Activated naive CD8-positive, alpha-beta T cell treated with anti-CD3 and anti-CD28 coated beads for 36 hours (primary cell): ENCODE measurements at places on chromosomes 1 and 21.

GRCh38 chr1:90558126-90558525 is 159.0 kb downstream of the BARHL2 start:
- no peak for DNase-seq

- DNase-seq, result no peak
These were observed 462.7 kb upstream of the CXADR start for GRCh38 chr21:17050156-17050555.

- DNase-seq, result no peak
These were observed 55.9 kb downstream of the PPP2R5A start for GRCh38 chr1:212341090-212341489.

DNA sequence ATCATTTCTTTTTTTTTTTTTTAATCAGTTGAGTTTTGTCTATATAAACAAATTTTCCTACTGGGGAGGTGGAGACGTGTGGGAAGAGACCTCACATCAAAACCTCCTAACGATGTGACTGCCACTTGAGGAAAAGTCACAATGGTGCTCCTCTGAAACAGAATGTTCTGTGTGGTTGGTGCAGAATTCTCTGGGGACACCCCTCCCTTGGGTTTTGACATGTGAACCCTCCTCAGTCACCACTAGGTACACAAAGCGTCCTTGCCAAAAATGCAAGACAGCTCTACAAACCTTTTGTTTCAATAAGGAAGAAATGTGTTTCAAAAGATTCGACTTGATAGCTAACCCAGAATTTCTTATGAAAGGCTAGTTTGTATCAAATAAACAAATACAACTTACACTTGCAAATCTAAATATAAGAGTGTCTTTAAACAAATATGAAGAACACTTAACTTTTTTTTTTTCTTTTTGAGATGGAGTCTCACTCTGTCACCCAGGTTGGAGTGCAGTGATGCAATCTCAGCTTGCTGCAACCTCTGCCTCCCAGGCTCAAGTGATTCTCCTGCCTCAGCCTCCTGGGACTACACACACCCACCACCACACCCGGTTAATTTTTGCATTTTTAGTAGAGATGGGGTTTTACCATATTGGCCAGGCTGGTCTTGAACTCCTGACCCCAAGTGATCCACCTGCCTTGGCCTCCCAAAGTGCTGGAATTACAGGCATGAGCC is 9.3 kb downstream of the SLC25A24 start:
- DNase-seq, result no peak

GRCh38 chr1:150995896-150996295 is 10.8 kb downstream of the MINDY1 start:
- no peak for DNase-seq

DNA sequence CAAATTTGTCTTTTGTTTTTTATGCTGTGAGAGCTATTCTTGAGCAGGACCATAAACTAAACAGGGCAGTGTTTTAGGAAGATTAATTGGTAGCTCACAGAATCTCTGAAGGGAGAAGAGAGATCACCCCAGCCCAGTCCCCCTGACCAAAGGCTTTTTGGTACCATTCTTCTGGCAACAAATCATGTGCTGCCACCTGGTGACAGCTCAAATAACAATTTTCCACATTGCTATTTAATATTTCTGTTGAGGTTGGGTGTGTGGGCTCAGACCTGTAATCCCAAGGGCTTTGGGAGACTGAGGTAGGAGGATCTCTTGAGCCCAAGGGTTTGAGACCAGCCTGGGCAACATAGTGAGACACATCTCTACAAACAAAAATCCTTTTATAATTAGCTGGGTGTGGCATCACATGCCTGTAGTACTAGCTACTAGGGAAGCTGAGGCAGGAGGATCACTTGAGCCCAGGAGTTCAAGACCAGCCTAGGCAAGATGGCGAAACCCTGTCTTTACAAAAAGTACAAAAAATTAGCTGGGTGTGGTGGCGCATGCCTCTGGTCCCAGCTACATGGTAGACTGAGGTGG is 2.2 kb upstream of the TESK2 start:
- DNase-seq, result peak; percentile 36

DNA sequence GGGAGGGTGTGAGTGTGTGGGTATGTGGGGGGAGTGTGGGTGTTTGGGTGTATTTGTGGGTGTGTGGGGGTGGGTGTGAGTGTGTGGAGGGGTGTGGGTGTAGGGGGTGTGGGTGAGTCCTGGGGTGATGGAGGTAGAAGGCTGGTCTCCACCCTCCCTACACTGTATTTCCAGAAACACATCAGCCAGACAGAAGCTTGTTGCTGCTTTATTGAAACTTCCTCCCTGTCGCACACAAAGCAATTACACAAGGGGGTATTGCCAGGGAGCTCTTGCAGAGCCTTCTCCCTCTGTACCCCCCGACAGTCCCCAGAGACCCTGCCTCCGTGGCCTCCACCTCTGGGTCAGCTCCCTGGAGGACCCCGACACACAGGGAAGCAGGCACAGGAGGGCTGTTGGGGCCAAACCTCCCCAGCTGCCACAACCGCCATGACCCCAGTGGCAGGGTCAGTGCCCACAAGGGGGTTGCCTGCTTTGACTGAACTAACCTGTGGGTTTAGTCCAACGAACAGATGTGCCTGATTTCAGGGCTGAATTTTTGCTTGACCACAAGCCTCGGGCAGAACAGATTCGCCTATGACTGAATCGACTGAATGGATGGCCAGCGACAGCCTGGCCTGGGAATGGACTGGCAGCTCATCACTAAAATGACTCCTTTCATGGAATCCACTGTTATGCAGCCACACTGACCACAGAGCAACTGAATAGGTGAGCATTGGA is 9.1 kb upstream of the MATN1 start:
- DNase-seq, result no peak

DNA sequence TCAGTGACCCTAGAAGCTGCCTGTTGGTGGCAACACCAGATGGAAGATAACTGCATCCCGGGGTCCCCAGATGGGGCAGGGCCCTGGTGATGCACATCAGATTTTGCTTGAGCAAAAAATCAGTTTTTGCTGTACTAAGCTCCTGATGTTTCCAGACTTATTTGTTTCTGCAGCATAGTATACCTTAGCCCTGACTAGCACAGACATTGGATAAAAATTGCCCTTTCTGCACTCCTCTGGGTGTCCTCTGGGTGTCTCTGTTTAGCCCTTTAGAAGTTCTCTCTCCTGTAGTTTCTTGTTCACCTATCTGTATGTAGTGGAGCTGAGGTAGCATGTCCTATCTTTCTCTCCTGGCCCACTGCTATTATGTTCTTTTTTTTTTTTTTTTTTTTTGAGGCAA is 30.3 kb upstream of the PLA2G2C start:
- no peak for DNase-seq

GRCh38 chr1:116989835-116990234 is 11.7 kb upstream of the CD101 start:
- no peak for DNase-seq

DNA sequence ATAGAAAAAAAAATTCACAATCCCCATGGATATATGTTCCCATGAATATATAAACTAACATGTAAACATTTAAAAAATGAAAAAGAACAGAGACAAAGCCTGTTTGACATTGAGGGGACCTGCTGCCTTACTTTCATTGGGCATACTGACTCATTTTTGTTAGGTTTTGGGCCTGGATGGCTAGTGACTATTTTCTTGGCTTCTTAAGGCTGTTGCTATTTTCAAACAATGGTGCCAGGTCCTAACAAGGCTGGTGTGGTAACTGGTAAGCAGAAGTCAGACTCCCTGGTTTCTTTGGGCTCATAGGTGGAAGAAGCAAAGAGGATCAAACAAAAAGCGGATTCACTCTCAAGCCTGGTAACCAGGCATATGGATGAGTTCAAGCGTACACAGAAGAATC is 51.0 kb downstream of the LAMC2 start:
- DNase-seq, result no peak

DNA sequence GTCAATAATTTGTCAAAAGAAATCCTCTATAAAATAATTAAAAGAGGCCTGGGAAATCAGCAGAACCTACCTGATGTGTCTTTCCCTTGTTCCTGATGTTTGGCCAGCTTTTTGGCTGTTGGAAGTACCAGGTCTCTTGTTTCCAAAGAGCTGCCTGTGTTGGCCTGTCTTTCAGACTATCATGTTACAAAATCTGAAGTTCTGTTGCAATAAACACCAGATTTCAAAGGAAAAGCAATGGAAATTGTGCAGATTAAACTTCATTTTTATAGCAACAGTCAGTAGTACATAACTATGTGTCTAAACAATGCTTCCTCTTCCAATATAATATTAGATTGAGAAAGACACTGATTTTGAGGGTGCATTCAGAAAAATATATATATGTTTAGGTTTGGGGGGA is 647.2 kb upstream of the CXADR start:
- no peak for DNase-seq

DNA sequence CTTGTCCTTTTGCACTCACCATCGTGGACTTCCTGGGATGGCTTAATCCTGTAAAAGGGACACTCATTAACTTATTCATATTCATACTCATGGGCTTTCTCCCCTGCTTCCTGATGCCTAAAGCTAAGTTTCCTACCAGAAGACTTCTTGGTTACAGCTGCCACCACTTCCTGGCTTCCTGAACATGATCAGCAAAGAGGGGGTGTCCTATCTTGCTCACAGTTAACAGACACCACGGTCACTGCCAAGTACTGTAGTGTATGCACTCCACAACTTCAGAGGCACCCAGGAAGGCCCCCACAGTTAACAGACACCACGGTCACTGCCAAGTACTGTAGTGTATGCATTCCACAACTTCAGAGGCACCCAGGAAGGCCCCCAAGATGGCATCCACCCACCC is 177.8 kb downstream of the SIPA1L2 start:
- no peak for DNase-seq

DNA sequence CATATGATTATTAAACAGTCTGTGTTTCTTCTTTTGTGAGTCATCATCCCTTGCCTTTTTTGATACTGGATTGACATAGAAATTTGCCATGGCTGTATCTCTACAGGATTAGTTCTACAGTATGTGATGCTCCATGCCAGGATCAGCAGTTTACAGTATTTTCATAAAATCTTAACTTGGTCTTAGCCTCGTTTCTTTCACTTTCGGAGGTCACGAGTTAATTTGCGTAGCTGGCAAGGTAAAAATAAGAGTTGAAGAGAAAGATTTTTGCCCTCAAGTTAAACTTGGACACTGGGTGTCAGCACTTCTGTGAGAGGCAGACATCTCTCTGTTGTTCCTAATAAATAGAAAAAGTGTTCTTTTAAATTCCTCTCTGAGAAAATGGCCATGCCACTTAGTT is 79.1 kb downstream of the CACNA1E start:
- no peak for DNase-seq

- DNase-seq, result no peak
These were observed 465.7 kb downstream of the USP25 start for GRCh38 chr21:16195538-16195910.

DNA sequence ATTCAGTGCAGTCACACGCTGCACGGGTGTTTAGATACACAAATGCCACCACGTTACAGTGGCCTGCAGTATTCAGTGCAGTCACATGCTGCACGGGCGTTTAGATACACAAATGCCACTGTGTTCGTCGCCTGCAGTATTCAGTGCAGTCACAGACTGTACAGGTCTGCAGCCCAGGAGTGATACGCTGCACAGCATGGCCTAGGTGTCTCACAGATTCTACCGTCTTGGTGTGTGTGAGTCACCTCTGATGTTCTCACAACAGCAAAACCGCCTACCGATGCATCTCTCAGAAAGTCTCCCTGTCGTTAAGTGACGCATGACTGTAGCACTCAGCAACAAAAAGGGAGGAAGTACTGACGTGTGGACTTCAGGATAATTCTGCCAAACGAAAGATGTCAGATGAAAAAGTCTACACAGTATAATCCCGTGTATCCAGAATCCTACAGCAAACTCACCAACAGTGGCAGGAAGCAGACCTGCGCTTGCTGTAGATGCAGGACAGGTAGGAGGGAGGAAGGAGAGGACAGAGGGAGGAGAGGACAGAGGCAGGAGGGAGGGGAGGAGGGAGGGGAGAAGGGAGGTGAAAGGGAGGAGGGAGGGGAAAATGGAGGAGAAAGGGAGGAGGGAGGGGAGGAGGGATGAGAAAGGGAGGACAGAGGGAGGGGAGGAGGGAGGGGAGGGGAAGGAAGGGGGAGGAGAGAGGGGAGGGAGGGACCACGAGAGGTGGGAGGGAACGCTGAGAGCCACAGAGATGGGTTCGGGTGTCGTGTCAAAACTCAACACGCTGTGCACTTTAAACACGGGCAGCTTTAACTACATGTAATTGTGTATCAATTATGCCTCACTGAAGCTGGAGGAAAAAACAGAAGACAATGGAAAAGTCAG is 36.3 kb upstream of the PCBP3 start:
- DNase-seq, result no peak

GRCh38 chr21:28654406-28654805 is 338.3 kb downstream of the LTN1 start:
- no peak for DNase-seq

DNA sequence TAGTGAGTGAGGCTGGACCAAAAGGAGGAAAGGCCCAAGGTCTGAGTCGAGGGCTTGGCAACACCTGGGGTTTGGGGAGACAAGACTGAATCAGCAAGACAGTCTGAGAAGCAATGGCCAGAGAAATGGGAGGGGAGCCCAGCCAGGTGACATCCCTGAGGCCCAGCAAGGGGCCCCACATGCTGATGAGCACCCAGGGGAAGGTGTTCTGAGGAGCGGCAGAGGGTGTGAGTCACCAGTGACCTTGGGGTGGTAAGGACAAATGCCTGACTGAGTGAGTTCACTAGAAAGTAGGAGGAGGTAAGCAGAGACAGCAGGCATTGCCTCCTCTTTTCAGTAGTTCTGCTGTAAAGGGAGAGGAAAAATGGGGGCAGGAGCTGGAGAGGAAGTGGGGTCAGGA is 192.4 kb upstream of the GALNT2 start:
- DNase-seq, result no peak

DNA sequence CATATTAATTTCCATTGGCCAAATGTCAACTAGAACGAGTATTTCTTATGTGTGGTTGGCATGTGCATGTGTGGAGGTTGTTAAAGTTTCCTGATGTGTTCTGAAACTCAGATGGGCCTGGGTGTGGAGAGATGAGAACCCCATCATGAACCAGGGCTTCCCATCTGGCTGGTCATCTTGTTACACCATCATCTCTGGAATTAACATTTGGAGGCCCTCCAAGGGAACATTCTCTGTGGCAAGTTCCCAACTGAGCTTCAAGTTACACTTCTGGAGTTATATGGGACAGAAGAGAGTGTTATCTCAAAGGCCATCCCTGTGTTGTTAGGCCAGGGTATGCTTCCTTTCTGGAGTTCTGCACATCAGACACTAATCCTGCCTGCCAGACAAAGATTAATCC is 183.6 kb downstream of the TTLL7 start:
- no peak for DNase-seq

DNA sequence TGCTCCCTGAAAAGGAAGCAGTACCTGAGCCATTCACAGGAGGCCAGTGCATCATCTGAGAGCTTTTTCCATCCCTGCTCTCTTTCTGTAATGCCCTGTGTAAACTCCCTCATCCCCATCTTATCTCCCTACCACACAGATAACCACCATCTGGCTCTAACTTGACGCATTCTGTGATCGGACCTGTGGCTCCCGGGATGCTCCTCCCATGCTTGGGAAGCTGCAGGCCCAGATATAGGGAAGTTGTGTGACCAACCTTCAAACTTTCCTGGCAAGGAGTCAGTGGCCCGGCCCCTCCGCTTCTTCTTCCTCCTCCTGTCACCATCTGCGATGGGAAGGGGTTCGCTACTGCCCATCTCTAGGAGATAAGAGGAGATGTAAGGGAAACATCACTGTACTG is 21.1 kb downstream of the MKNK1 start:
- no peak for DNase-seq
